ENCODE measurements at places on chromosomes 16 and 17.

DNA sequence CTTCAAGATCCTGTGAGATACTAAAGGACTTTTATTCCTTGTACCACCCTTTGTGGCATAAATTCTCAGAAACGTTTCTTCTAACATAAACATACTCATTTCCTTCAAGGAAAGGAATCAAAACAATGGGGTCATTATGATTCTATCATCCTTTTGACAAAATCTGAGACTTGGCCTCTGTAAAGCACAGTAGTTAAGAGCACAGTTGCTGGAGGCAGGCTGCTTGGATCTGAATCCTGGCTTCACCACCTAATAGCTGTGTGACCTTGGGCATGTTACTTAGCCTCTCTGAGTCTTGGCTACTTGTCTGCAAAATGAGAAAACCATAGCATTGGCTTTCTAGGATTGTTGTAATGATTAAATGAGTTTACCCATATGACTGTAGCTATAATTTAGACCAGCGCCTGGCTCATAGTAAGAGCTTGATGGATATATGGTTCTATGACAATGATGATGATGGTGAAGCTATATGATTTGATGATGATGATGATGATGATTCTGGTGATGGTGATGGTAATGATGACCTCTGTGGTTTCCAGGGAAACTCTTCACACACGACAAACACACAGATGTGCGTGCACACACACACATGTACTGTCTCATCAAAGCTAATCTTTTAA lies 6.1 kb upstream of the KRT31 start:
- no peak for DNase-seq

- no peak for DNase-seq
Measured at GRCh38 chr17:78922816-78923498, 2.2 kb downstream of the TIMP2 start.

GRCh38 chr16:25691519-25692091 lies at the start of gene HS3ST4:
Gene HS3ST4 (plus strand): TSS chr16:25691959.
- DNase-seq = no peak

- no peak for DNase-seq
Measured at GRCh38 chr17:3536716-3537115, 20.9 kb downstream of the TRPV3 start.

DNA sequence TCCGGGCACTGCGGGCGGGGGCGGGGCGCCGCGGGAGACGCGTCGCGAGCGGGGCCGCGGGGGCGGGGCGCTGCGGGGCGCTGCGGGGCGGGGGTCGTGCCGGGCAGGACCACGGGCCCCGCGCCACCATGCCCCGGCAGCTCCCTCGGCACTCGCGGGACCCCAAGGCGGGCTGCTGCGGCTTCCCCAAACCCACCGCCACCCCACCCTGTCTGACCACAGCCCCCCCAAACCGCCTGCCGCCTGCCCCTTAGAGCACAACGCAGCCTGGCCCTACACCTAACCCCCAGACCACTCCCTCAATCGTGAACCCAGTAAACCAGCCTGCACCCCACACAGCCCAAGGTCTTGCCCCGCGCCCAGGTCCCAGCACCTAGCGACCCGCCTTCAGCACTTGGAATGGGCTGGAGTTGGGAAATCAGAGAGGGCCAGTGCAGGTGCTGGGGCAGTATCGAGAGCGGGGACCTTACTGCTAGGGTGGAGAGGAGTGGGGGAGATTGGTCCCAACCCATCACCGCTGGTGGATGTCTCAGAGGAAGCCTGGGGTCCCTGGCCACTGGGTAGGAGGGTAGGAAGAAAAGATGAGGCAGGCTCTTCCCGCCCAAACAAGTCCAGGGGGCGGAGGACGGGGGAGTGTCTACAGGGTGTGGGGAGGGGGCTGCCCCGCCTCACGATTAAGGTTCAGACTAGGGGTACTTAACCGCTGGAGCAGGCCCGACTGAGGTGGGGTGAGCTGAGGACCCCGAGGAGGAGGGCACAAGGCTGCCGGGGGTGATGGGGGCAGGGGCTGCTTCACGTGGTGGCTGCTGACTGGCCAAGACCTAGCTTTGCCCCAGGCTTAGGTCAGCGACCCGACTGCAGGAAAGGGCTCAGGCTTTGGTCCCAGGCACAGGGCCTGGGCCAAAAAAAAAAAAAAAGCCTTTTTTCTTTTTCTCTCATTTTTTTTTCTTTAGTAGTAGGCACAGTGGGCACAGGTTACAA lies 539 bp upstream of the VAMP2 start:
- peak; percentile 92 for DNase-seq

DNA sequence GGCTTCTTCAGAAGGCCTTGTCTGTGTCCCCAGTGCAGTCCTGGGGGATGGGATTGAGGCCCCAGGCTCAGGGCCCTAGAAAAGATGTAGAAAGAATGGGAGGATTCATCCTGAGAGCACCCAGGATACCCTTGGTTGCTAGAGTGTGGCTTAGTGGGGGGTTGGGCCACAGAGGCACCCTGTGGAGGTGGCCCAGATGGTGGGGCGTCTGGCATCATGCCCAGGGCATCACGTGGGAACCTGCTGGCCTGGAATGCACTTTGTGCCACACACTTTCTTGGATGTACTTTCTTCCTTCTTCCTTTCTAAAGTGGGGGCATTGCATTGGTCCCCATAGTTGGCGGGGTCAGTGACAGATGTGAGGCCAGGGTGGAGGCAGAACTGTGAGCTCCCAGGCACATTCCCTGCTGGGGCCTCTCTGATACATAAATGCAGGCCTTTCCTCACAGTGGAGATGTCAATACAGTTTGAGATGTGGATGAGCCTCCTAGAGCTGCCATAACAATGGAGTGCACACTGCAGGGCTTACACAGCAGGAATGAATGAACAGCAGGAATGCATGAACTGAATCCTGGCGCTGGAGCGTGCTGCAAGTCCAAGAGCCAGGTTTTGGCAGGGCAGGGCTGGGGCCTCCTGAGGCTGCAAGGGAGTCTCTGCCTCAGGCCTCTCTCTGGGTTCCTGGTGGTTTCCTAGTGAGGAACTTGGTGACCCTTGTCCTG lies 43.3 kb downstream of the MGAT5B start:
- DNase-seq = no peak

DNA sequence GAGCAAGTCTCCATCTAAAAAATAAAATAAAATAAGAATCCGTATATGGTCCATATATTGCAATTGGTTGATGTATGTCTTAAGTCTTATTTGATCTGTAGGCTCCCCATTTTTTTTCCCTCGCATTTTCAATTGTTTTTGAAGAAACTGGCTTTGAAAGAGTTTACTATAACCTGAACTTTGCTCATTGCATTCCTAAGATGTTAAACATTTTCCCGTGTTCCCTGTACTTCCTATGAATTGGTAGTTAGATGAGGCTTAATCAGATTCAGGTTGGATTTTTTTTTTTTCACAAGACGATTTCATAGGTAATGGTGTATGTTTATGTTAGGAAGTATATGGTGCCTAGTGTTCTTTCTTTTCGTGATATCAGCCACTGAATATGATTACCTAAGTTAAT lies 3.3 kb downstream of the LRRC36 start:
- no peak for DNase-seq

- no peak for DNase-seq
Measured at GRCh38 chr17:57213180-57213825, 43.0 kb upstream of the MSI2 start.

GRCh38 chr17:1591474-1592090 lies 29.0 kb upstream of the PITPNA start:
- no peak for DNase-seq

GRCh38 chr17:44385287-44386181 lies 3.9 kb downstream of the ITGA2B start:
- no peak for DNase-seq

GRCh38 chr16:6892966-6893365 lies 439.7 kb upstream of the RBFOX1 start:
- no peak for DNase-seq

- no peak for DNase-seq
Measured at GRCh38 chr16:75246504-75247205, 4.8 kb downstream of the BCAR1 start.

DNA sequence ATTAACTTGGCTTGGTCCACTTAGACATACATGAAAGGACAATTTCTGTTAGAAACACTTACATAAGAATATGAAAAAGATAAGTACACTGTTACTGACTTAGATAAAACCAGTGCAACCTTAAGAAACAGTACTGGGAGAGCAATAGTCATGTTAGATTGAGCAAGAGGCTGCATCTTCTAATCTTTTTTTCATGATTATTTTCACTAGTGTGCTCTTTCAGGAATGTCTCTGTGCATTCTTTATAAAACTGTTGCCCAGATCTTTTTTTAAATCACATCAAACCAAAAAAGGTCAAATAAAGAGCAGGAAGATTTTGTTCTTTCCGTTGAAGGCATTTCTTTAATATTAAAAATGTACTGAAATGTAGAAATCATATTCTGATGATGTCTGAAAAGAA lies 100.7 kb upstream of the AXIN2 start:
- DNase-seq = no peak

GRCh38 chr16:46882940-46883307 lies 1.2 kb upstream of the GPT2 start:
- no peak for DNase-seq

- DNase-seq = no peak
Measured at GRCh38 chr16:86051368-86052114, 152.6 kb downstream of the IRF8 start.

DNA sequence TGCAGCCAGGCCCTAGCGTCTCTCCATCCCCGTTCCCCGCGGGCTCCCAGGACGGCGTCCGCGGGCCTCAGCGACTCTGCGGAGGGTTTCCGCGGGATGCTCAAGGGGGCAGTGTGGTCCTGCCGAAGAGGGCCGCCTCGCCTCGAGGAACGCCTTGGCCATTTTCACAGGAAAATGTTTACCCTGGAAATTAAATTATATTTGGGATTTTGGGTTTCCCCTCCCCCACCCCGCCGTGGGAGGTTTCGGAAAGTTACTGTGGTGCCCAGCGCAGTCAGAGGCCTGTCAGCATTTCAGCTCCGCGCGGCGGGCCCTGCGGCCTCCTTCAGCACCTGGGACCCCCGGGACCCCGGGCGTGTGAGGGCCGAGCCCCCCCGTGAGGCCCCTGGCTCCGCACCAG lies 94.5 kb downstream of the PCTP start:
- no peak for DNase-seq

DNA sequence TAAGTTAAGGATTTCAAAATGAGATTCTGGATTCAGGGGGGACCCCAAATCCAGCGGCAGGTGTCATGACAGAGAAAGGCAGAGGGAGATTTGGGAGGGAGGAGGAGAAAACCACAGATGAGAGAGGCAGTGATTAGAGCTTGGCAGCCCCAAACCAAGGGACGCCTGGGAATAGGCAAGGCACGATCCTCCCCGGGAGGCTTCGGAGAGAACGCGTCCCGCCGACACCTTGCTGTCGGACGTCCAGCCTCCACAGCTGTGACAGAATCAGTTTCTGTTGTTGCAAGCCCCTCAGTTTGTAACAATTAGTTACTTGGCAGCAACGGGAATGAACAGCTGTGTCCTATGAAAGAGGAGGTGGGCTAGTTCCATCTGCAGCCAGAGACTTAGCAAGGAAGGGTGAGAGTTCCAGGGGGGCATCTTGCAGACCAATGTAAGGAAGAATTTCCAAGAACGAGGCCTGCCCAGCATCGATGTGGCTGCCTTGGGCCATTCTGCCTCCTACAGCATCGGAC lies 110.7 kb upstream of the SDK2 start:
- DNase-seq = no peak

GRCh38 chr17:68205808-68206720 lies 41.8 kb upstream of the AMZ2 start:
- peak; percentile 84 for DNase-seq
